ENCODE measurements at places on chromosomes 3 and 15.

DNA sequence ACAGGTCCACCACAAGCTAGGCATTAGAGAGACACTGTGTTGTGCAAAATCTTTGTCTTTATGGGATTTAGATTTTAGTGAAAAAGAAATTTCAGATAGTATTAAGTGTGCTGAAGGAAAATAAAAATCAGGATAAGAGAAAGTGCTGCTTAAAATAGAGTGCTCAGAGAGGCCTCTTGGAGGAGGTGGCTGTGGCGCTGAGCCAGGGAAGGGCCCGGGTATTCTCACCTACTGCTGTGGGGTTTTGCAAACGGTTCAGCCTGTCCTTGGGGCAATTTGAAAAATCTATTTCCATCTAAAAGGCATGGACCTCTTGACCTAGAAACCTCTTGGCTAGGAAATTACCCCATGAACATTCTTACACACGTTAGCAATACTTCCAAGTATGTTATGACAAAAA, 267.7 kb downstream of the TJP1 start:
- no peak for DNase-seq

DNA sequence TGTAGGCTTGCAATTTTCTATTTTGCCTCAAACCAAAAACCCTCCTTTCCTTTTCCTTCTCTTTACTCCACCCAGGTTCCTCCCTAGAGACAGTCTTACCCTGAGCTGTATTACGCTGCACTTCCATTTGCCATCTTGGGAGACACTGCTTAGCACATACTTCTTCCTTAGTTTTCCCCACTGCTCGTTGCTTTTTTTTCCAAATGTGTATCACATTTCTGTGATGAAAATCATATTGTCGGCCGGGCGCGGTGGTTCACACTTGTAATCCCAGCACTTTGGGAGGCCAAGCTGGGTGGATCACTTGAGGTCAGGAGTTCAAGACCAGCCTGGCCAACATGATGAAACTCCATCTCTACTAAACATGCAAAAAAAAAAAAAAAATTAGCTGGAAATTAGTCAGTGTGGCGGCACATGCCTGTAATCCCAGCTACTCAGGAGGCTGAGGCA, 29.5 kb downstream of the POPDC2 start:
- DNase-seq, result no peak

DNA sequence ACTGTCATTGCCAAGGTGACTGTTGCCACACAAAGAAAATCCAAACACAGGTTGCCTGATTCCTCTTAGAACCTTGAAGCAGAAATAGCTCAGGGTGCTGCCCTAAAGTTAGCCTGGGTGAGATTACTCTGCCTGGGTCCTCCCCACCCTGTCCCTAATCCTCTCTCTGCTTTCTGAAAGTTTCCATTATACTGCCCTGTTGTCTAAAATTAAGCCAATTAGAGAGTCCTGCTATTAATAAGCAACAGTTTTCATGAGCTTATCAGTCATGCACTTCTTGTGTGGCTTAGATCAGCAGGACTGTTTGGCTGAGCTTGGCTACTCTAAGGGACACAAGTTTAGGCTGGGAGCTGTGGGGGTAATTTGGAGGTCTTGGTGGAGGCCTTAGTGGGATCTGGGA, 334.7 kb upstream of the LRRFIP2 start:
- no peak for DNase-seq

- DNase-seq, result no peak
Measured at GRCh38 chr3:123568034-123568433, 16.8 kb downstream of the HACD2 start.

DNA sequence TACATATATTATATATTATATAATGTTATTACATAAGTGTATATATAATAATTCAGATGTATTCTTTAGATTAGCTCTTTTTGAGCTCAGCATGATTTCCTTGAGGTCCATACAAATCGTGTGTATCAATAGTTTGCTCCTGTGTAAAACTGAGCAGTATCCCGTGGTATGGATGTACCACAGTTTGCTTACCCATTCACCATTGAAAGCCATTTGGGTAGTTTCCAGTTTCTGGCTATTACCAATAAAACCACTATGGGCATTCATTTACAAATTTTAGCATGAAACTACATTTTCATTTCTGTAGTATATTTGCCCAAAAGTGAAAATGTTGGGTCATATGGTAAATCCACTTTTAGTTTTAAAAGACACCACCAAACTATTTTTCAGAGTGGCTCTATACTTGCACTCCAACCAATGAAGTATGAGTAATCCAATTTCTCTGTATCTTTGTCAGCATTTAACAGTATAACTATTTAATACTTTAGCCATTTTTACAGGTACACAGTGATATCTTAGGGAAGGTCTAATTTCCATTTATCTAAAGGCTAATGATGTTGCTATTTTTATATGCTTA, 1361.4 kb upstream of the GBE1 start:
- no peak for DNase-seq

DNA sequence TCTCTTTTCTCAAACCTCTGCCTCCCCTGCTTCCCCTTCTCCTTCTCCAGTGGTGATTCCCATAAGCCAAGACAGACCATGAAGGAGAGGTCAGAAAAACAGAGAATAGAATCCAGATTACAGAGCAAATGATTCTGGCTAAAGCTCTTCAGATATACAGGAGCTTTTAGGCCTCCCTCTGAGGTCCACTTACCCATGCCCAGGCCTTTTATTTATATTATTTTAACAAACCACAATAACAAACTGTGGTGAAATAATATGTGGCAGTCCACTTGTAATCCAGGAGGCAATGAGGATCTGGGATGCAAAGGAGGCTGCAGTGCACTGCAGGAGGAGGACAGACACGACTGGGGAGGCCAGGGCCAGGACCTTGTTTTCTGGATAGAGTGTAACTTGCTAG, 104.1 kb downstream of the STAC start:
- DNase-seq, result no peak

Data from NCI-H1436 (cell line).